ENCODE measurements at places on chromosomes 2 and 18.

DNA sequence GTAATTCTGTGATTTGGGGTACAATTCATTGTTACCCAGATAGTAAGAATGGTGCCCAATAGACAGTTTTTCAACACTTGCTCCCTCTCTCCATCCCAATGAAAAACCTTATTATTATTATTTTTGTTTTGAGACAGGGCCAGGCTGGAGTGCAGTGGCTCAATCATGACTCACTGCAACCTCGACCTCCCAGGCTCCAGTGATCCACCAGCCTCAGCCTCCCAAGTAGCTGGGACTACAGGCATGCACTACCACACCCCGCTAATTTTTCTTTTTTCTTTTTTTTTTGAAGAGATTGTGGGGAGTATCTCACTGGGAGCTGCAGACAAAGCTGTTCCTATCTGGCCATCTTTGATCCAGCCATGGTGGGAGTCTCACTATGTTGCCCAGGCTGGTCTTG lies 7.2 kb downstream of the TGFA start:
- DNase-seq: no peak

GRCh38 chr2:105072039-105072438 lies 34.2 kb downstream of the MRPS9 start:
- no peak for DNase-seq

DNA sequence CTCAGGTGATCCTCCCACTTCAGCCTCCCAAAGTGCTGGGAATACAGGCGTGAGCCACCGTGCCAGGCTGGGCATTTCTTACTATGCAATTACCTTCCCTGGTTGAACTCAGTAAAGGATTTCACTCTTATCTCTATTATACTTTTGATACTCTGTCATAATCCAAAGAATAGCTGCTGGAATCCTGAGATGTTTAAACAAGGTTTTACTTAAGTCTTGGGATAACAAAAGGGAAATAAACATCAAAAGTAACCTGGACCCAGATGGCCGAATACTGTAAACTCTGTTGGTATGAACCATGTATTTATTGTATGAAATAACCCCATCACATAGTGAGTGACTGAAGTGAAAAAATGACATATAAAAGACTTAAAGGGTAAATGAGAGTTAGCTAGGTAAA lies 11.9 kb upstream of the DLX2 start:
- DNase-seq: no peak

GRCh38 chr2:133124446-133124845 lies 443.8 kb downstream of the NCKAP5 start:
- DNase-seq: no peak

DNA sequence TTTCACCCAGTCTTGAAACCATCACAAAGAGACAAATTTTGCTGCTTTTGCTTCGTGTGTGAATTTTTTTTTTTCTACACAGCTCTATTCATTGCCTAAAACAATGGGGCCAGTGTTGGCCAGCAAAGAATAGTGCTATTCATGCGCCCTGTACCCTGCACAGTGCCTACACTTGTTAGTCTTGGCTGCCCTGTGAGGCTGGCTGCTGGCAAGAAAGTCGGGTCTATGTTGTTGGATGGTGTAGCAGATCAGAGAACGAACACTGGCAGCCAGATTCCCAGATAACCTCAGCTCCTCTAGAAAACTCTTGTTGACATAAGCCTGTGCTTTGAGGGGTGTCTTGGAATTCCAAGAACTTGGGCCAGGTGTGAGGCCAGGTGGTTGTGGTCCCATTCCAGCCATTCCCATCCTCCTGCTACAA lies 455.7 kb upstream of the TCF4 start:
- DNase-seq: no peak

DNA sequence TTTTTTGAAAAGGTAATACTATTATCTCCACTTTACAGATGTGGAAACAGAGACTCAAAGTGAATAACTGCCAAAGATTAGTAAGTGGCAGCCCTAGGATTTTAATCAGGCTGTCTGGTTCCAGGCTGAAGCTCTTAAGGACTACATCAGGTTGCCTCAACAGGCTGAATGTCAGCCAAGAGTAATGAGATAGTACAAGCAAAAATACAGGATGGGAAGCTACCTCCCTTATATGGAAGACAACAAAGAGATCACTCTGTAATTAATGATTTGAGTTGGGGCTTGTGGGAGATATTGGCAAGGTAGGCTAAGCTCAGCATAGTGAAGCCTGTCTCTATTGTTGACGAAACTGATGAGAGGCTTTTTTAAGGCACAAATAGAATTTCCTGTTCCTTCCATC lies 323.1 kb downstream of the KCNJ3 start:
- no peak for DNase-seq

- DNase-seq: no peak
Measured at GRCh38 chr2:128281852-128282245, 36.8 kb downstream of the HS6ST1 start.

DNA sequence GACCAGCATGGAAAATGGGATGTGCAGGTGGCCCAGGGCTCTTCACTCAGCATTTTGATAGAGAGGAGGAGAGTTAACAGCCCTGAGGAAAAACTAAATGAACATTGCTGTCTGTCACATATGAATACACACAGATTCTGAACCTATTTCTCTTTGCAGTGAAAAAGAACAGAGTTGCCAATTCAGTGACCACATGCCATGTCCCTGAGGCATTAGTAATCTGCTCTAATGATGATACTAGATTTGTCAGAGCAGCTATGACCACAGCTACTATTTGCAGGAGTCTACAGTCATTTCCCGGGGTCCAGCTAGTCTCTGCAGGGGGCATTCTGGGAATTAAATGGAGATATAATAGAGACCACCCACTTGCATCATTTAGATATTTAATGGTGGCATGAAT lies 267.6 kb downstream of the TMX3 start:
- DNase-seq: no peak

DNA sequence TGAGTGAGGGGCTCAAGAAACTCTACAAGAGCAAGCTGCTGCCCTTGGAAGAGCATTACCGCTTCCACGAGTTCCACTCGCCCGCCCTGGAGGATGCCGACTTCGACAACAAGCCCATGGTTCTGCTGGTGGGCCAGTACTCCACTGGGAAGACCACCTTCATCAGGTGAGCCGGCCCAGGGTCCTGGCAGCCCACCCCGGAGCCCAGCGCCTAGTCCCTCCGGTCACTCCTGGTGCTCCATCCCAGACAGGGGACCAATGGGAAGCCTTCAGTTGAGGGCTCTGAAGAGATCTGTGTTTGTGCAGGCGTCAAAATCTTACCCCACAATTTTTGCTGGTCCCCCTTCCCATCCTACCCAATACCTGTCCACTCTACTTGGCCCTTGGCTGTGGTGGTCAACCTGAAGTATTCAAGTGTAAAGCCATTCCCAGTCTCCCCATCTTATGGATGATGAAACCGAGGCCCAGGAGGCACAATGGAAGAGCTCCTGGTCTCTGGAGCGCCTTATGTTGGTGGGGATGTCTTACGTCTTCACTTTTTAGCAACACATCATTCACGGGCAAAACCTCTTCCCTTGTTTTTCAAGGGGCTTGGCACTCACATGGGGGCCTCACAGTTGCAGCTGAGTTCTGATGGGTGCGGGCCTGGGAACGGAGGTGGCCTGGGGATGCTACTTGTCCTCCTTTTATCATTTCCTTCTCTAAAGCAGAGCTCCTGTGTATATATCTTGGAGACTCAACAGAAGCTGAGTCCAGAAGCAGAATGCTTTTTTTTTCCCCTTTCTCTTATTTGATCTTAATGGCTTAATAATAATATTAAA lies 941 bp downstream of the EHD3 start:
- DNase-seq: no peak

- no peak for DNase-seq
Measured at GRCh38 chr18:9290156-9290555, 44.4 kb upstream of the TWSG1 start.

DNA sequence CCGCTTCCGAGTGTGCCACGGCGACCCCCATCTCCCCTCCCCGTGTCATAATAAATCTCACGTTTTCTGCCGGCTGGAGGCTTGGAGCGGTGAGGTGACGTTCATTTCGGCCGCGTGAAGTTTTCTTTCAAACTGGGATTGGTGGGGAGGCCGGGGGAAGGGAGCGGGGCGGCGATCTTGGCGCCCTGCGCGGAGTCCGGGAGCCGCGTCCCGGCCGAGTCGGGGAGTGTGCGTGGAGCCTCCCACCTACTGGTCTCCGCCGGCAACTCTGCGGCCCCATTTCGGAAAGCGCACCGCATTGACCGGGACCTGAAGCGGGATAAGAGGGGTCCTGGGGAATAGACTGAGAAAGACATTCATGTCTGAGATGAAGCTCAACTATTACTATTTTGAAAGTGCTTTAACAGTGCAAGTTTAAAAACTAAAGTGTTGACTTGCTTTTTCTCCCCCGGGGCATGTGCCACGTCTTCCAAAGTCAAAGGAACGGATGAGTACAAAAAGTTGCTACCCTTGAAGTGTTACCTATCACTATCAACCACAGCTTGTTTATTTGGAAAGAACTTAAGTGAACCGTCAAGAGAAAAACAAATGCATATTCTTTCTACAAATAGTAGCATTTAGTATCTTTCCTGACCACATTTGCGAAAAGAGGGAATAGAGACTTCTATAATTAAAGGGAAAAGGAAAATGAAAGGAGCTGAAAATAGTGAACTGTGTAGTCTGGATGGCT lies 818 bp upstream of the IKZF2 start:
- peak; percentile 53 for DNase-seq

DNA sequence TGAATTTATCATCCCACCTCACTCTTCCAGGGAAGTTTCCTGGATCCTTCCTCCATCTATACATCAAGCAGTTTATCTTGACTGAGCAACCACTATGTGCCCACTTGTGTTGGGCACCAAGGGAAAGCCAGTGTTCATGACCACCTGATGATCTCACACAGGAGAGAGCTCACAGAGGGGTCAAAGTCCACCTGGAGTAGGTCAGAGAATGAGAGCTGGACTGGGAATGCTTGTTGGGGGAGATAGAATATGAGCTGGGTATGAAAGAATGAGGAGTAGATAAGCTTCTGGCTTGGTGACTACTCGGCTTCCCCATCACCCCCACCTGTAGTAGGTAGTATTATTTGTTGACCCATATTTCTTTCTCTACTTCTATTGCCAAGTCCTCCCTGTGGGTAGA lies 72.2 kb upstream of the CYRIA start:
- DNase-seq: no peak

DNA sequence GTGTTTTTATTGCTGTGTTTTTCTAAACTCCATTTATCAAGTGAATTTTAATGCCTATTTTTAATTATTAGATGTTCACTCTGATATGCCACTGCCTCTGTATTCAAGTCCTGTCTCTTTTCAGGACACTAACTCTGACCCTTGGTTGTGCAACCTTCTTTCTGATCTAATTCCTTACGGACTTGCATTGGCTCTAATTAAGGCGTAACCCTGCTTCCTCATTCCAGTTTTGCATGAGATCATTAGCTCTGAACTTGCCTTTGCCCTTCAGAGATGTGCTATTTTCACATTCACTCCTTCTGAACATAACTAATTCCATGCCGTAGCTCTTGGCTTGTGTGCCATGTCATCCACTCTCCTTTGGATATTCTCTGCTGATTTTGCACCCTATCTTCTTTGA lies 162.5 kb upstream of the TMEFF2 start:
- no peak for DNase-seq

GRCh38 chr2:120142528-120143219 lies 80.5 kb downstream of the TMEM185B start:
- DNase-seq: no peak

GRCh38 chr2:111143107-111143842 lies 22.6 kb downstream of the BCL2L11 start:
- no peak for DNase-seq

GRCh38 chr2:222637067-222637466 lies 18.8 kb downstream of the FARSB start:
- DNase-seq: no peak

- DNase-seq: no peak
Measured at GRCh38 chr2:43524177-43524965, 71.5 kb downstream of the THADA start.

GRCh38 chr2:161427664-161428587 lies 11.8 kb downstream of the TBR1 start:
- DNase-seq: no peak

DNA sequence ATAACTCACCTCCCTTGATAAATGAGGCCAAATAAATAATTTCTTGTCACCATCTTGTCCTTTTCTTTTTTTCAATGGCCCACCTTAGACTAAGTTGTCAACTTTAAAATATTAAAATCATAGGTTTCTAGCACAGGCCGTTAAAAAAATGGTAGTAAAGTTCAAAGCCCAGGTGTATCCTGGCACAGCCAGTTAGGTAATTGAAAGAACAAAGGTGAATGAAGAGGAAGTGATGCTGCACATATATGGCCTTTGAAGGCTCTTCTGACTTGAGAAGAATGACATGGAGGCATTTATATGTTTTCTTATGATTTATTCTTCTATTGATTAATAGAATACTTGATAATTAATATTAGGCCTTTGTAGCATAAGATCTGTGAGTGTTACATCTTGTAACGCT lies 208.7 kb downstream of the PTPRM start:
- no peak for DNase-seq

GRCh38 chr2:118094503-118094902 lies 6.2 kb downstream of the INSIG2 start:
- no peak for DNase-seq

DNA sequence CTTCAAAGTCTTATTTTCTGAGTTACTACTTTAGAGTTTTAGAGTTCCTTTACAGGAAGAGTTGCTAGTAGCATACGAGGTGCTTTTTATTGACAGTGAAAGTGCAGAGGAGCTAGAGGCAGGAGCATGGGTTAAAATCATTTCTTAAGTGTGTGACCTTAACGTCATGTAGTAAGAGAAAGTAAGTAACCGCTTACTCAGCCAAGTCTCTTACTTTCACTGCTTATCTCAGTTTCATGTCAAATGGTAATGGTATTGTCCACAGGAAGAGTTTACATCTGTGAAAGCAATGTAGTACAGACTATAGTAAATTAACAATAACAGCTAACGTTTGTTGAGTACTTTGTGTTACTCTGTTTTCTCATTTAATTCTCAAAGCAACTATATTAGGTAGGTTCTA lies 12.6 kb downstream of the NDUFAF7 start:
- no peak for DNase-seq

DNA sequence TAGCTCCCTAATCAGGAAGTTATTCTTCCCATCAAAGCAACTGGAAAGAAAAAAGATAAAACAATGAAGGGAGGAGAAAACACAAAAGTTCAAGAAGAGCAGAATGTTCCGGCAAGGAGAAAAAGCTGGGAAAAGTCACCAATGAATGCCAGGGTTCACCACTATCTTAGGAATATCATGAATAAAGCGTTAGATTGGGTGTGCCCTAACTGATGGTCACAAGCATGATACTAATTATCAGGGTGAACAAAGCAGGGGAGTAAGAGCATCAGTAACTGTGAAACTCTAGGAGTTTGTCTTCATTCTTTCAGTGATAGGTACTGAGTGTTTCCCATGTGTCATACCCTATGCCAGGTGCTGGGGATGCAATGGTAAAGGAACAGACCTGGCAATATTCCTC lies 115.5 kb downstream of the ABCA12 start:
- DNase-seq: no peak

Measured in OCI-LY7 (cell line).